Activated T-helper 1 cell treated with anti-CD3 and anti-CD28 coated beads, Interleukin-12 subunit alpha, Interleukin-12 subunit beta, Interleukin-2, Interleukin-4 antibody, amounts not matched to agents 30 ng/mL and 10 ng/mL and 1 ng/mL, durations not matched to agents 14 hours and 24 hours and 36 hours (primary cell): ENCODE measurements at places on chromosomes 12 and 14. TPM values are rescaled to one million over a fixed set of nuclear protein-coding genes. Genes with fewer than 3 reads are reported as not detected.

Gene LMNTD1
- total RNA-seq: not detected in 2 replicates

Gene POTEG
- not detected in 2 replicates for total RNA-seq

Gene SLC17A8
- total RNA-seq: not detected in 2 replicates

DNA sequence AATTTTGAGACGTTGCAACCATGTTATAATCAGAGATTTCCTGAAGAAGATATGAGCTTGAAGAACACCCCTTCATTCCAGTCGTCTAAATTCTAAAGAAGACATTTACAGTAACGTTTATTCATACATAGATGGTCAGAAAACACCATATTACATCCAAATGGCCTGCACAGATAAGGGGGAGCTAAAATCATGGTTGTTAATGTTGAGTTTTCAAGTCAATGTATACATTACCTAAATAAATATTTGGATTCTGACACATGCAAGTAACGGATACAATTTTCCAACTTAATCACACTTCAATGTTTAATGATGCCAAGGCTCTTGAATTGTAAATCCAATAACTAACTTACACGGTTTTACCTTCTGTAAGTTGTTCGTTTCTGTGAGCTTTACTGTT, 318.4 kb downstream of the SLC6A15 start:
- no peaks in the 10 kb centered on the region for H3K36me3 ChIP-seq
- H3K27me3 ChIP-seq: no peaks in the 10 kb centered on the region
- H3K27ac ChIP-seq: no peak overlapping the region
- no peaks in the 10 kb centered on the region for H3K4me1 ChIP-seq
- no peak overlapping the region for H3K4me3 ChIP-seq

Gene CLEC1B
- total RNA-seq: not detected in 2 replicates

- H3K4me1 ChIP-seq: peaks cover 42% of the 10 kb centered on the region
- no peak overlapping the region for H3K27ac ChIP-seq
- no peak for DNase-seq
- H3K27me3 ChIP-seq: no peaks in the 10 kb centered on the region
- peaks cover 52% of the 10 kb centered on the region for H3K36me3 ChIP-seq
- no peak overlapping the region for H3K4me3 ChIP-seq
Measured at GRCh38 chr14:65392296-65392695, 20.2 kb upstream of the FUT8 start.
